ENCODE measurements at places on chromosomes 2 and 18. TPM values are rescaled to one million over a fixed set of nuclear protein-coding genes. Genes with fewer than 3 reads are reported as not detected.

OR6B2 gene
- not detected for total RNA-seq

AQP4 gene
- not detected for total RNA-seq

IFIH1 gene
- total RNA-seq = 1.1 TPM

COL4A4 gene
- total RNA-seq = 1.9 TPM

CCDC138 gene
- total RNA-seq = 8.4 TPM

CFAP53 gene
- 0.29 TPM for total RNA-seq

CCDC85A gene
- total RNA-seq = 0.39 TPM

G6PC2 gene
- not detected for total RNA-seq

Measured in A549 treated with dexamethasone at 1 μM for 4 hours (cell line).